ENCODE measurements at places on chromosomes 2 and 18. TPM values are rescaled to one million over a fixed set of nuclear protein-coding genes. Genes with fewer than 3 reads are reported as not detected.

Gene B3GNT7
- total RNA-seq, result 0.68 TPM

Gene DPP10
- total RNA-seq, result not detected

Gene MARCHF7
- total RNA-seq, result 156 TPM

Gene EIF2B4
- 54.9 TPM for total RNA-seq

Gene STON1
- 2.8 TPM for total RNA-seq

Gene RBMS1
- total RNA-seq, result 106 TPM

Gene SP9
- not detected for total RNA-seq

Gene TANC1
- total RNA-seq, result 0.13 TPM

Gene RBM45
- total RNA-seq, result 18.4 TPM

Gene CDCA7
- total RNA-seq, result 0.49 TPM

Gene RGPD3
- not detected for total RNA-seq

Gene CIAO1
- 88.6 TPM for total RNA-seq

Gene FOXD4L1
- 0.41 TPM for total RNA-seq

Gene SGO2
- 4.9 TPM for total RNA-seq

Gene RFTN2
- 0.47 TPM for total RNA-seq

Gene SLC14A1
- total RNA-seq, result 4.3 TPM

Gene SLC40A1
- total RNA-seq, result 18.4 TPM

Gene SIX2
- not detected for total RNA-seq

Gene TOGARAM2
- 0.75 TPM for total RNA-seq

Gene G6PC2
- total RNA-seq, result not detected
